ENCODE measurements at places on chromosomes 5 and 9.

DNA sequence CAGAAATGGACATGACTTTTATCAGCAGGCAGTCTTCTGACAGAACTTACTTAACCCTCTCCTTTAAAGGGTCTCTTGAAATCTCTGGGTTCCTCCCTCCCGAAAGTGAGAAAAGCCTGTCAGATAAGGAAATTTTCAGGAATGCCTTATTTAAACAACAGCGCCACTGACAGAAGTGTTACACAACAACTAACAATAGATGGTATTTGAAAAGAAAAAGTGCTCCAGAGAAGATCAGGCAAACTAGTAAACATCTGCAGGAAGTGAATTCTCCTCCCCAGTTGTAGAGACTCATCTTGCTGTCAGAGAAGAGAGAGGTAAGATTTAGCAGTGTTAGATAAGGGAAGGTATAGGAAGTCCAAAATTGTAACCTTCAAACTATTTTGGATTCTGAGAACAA is 107.2 kb upstream of the NFIL3 start:
- no peak for DNase-seq

DNA sequence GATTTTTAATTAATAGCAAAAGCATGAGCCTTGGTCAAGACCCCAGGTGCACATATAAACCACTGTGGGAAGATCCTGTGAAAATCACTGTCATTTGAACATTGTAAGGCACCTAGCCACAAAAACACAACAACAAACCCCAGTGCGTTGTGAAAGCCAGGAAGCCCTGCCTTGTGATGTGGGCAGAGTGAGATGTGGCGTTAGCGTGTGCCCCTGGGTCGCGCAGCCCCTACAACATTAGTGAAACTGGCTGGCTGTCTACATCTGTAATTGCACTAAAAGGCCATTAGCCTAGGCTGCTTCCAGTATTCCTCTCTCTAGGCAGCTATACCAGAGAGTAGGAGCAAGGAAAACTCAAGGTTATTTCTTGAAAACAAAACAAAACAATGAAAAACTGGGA is 21.1 kb upstream of the PDZD2 start:
- no peak for DNase-seq

DNA sequence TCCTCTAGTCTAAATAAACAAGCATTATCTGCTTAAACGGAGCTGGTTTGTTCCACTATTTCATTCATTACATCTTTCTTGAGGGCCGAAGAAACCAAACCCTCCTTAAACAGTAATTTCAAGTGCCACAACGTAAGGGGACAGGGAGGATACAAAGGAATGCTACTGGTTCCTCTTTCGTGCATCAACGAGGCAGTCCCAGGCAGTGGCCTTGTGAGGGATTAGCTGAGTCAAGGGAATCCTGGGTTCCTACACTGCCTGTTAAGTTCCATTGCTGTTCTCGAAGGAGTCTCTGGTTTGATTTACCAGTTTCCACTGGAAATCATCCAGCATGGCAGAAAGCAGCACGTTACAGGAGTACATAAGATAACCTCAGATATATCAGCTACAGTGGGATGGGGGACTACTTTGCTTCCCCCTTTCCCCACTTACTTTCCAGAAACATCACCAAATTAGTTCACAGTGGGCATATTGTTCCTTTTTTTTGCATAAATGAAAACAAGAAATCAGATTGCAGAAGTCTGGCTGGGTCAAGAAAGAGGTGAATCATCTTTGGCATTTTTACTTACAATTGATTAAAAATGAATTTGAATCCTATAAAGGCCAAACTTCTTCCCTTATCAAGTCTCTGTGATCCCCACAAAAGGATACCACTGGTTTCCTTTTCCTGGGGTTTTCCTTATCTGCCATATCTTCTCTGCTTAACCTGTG is 2.5 kb upstream of the RANBP3L start:
- no peak for DNase-seq

GRCh38 chr9:127878001-127878651 is 651 bp upstream of the AK1 start:
- DNase-seq = peak; percentile 65

- DNase-seq = no peak
Measured at GRCh38 chr5:57494104-57495098, 11.8 kb upstream of the ACTBL2 start.

Data from suprapubic skin (tissue), 4 donors.